ENCODE measurements at places on chromosomes 16 and 17.

DNA sequence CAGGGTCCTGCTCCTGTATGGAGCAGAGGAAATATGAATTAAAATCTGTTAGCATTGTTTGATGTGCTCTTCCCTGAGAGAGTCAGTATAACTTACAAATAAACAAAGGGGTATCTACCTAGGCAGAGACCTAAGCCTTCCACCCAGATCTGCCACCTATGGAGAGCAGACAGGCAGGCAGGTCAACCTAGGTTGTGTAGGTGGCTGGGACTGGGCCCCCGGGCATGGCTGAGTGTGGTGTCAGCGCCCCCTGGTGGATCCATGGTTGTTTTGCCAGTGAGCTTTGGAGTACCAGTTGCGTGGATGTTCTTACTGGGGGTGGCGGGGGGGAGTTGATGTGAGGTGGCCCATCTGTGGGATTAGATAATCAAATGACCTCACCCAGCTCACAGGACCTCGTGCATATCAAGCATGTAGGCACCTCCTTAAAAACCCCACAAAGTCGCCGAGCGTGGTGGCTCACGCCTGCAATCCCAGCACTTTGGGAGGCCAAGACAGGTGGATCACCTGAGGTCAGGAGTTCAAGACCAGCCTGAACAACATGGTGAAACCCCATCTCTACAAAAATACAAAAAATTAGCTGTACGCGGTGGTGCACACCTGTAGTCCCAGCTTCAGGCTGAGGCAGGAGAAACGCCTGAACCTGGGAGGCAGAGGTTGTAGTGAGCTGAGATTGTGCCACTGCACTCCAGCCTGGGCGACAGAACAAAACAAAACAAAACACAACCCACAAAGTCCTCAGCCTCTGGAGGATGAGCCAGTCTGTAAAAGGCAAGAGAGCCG, 17.6 kb downstream of the DUS2 start:
- peak; percentile 79 for DNase-seq

DNA sequence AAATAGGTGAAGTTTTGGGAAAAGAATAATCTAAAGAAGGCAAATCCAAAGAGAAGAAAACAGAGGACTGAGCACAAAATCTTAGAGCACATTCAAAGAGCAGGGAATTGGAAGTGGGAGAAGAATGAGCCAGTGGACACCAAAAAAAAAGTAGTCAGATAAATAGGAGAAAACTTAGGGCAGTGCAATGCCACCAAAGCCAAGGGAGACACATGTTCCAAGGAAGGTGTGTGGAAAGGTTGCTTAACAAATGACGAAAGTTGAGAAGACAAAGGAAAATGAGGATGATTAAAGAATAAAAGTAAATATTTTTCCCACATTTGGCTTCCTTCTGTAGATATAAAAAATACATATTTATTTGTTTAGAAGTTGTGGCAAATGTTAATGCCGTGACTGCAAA, 237.6 kb downstream of the TANC2 start:
- no peak for DNase-seq

GRCh38 chr17:7440113-7440833, 961 bp downstream of the FGF11 start:
- DNase-seq: peak; percentile 35

GRCh38 chr16:79659344-79659743, 58.8 kb upstream of the MAF start:
- no peak for DNase-seq

DNA sequence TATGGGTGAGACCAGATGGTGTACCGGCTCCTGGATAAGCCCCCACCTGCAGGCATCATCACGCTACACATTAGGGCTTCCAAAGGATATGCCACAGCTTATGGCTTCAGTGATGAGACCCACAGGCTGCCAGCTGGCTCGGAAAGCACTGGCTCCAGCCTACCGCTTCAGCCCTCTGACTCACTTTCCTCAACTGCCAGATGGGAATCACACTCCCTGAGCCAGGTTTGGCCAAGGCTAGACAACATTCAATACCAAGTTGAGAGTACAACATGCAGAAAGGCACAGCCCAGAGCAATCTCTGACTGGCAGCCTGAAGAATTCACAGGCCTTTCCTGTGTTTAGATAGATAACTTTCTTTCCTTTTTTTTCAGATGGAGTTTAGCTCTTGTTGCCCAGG, 10.3 kb downstream of the CENPV start:
- DNase-seq: peak; percentile 63

DNA sequence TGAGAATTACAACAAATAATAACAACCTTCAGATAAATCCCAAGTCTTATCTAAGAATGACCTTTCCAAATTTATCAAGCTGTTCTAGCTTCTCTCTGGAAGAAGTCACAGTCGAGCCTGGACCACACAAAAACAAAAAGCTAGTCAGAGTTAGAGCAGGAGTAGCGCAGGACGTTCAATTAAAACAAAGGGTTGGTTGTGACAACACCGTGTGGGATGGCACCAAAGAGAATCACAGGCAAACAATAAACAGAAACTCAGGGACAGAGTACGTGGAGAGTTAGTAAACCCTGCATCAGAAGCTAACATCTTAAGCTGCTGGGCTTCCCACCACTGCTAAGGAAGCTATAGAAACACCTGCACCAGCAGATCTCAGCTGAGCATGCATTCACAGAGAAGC, 23.8 kb downstream of the ARHGAP17 start:
- no peak for DNase-seq

- no peak for DNase-seq
These were observed 59.3 kb downstream of the TMEM100 start for GRCh38 chr17:55663400-55663799.

GRCh38 chr17:38564869-38565268, 40.9 kb downstream of the SRCIN1 start:
- DNase-seq: no peak

GRCh38 chr17:887551-888209, 91.9 kb downstream of the NXN start:
- no peak for DNase-seq

- DNase-seq: peak; percentile 22
These were observed 9.2 kb upstream of the CCNF start for GRCh38 chr16:2420035-2420434.

GRCh38 chr17:64146418-64147109, 16.6 kb upstream of the ERN1 start:
- DNase-seq: peak; percentile 75

DNA sequence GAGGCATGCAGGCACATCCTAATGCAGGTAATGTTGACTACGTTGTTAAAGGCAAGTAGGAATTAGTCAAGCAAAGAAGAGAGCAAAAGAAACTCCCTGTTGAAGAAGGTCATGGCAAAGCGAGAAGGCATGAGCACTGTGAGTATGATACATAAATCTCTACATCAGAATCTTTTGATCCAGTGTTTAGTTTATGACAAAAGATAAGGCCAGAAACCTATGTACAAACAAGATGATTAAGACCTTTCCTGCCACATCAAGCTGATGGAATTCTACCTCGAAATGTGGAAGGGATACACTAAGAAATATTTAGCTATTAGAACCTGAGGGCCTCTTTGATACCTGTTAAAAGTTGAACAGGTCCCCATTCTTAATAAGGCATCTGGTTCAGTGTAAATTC, 20.2 kb downstream of the SYCE1L start:
- DNase-seq: no peak

GRCh38 chr17:36183001-36183971, 6.8 kb upstream of the TBC1D3B start:
- DNase-seq: peak; percentile 61

GRCh38 chr17:63477480-63478440, 899 bp downstream of the ACE start:
- no peak for DNase-seq

DNA sequence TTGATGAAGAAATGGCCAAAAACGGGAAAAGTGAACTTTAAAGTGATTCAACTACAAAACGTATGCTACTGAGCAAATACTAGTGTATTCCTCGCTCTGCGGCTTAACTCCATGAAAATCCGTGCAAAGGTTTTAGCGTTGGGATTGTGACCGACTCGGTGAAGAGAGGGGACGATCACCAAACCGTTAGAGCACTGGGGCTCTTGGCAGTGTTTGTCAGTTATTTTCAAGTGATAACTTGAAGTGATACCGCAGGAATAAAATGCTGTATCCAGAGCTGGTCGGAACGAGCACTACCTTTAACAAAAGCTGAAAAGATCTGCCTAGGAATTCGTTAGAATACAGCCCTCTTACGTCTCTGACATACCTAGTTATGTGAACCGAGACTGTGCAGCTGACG, 773 bp upstream of the PPM1D start:
- DNase-seq: no peak

DNA sequence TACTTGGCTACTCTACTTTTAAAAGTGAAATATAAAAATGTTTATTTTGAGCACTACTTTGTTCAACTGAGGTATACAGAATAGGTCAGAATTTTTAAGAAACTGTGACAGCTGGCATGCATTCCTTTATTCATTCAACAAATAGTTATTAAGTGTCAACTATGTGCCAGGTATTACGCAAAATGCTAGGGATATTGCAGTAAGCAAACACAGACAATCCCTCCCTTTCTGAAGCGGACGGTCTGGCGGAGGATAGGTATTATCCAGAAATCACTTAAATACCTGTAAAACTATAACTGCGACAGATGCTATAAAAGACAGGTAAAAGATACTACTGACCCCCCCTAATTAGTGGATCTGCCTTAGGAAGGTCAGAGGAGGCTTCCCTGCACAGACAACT, 26.1 kb downstream of the METTL16 start:
- no peak for DNase-seq

DNA sequence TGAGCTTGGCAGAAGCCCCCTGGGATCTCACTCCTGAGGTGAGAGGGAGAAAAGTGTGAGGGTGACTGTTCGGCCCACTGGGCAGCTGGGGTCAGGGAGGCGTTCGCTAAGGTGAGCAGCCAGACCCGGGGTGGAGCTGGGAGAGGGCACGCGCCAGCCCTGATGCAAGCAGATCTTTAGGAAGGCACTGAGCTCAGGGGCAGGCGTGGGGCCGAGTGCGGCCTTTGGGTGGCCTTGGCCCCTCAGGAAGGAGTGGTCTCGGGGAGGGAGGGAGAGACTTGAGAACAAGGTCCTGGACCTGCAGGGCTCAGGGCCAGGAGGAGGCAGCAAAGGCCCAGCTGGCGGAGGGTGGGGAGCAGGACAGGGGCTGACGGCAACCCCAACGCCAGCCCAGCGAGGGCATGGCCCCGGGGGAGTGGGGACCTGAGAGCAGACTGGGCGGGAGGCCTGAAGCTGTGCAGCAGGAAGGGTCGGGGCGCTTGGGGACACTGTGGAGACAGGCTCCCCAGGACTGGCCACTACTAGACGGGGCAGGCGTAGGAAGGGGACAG, 14.5 kb upstream of the WDR45B start:
- no peak for DNase-seq

DNA sequence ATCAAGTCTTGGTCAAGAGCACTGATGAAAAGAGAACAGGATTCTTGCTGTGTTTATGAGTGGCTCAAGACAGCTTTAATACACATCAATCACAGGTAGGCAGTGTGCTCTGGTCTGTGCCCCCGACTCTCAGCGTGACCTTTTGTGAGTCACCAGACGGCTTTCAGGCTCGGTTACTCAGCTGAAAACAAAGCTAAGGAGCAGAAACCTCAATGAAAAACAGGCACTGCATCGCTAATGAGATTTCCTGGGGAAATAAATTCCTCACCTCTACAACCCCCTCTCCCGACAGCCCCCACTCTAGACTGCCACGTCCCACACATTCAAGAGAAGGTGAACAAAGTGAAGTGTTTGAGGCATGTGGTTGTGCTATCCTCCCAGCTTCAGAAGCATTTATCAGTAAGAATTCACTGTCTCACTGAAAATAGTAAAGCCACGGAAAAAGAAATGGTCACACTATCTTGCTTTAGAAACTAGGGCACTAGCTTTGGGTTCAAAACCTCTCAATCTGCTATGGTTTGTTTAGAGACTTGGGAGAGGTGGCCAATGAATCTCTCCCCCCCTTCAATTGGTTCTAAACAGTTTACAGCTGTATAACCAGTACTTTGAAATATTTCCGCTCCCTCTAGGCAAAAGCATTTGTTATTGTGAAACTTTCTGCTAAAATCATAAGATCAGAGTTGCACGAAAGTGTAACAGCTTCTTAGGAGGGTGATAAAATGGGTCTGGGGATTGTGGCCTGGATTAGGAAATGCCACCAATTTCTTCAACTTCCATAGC, 199.5 kb upstream of the PMFBP1 start:
- DNase-seq: peak; percentile 67

GRCh38 chr17:78873519-78874340, 29.3 kb downstream of the CEP295NL start:
- DNase-seq: no peak

- no peak for DNase-seq
These were observed 16.3 kb downstream of the SCPEP1 start for GRCh38 chr17:56994009-56994792.

DNA sequence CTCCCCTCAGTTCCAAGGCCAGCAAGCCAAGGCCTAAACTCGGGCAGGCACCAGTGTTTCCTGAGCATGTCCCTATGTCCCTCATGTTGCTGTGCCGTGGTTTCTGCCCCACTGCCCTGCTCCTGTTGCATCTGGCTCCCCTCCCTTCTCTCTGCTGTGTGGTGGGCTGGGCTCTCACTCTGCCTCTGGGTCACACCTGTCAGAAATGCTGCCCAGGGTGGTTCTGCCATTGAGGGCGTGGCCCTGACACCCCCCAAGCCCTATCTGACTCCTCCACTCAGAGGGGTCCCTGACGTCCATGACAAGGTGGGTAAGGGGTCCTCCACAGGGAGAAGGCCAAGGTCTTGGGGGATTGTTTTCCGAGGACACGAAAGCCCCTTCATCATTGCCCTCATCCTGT, 9.2 kb upstream of the ITGA3 start:
- DNase-seq: no peak

- DNase-seq: no peak
These were observed 41.6 kb downstream of the OR3A1 start for GRCh38 chr17:3256575-3256974.

GRCh38 chr16:57071831-57072582, 20.4 kb upstream of the CPNE2 start:
- DNase-seq: peak; percentile 79

DNA sequence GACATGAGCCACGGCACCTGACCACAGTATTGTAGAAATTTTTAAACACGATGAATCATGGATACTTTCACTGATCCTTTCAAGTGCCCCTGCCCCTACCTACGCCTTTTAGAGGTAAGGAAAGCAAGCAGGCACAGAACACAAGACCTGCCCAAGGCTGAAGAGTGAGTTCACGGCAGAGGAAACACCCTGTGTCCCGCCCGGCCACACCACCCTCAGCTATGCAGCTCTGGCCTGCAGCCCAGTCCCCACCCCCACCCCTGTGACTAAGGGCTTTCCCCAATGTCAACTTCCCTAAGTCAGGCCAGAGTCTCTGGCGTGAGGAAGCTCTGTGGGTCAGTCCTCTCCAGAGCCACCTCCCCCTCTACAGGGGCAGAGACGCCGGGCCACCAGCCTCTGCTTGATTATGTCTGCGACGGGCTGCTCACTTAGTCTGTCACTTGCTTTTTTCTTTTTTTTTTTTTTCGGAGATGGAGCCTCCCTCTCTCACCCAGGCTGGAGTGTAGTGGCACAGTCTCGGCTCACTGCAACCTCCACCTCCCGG, 8.4 kb downstream of the SLC16A5 start:
- peak; percentile 93 for DNase-seq

- no peak for DNase-seq
These were observed 49.6 kb downstream of the COX10 start for GRCh38 chr17:14118951-14119350.

GRCh38 chr17:49955157-49955556, 13.8 kb upstream of the DLX4 start:
- DNase-seq: peak; percentile 26

- peak; percentile 27 for DNase-seq
These were observed 117.1 kb upstream of the AXIN2 start for GRCh38 chr17:65678546-65678945.

GRCh38 chr17:4146641-4147040, 3.6 kb downstream of the CYB5D2 start:
- DNase-seq: no peak

GRCh38 chr16:86222547-86222946, 287.8 kb upstream of the FOXF1 start:
- DNase-seq: peak; percentile 65

All from ELR (cell line).